ENCODE measurements at places on chromosomes 12 and 14.
A peak's percentile ranks its signal among the peaks of the same experiment; 100 is the strongest.

GRCh38 chr14:93171376-93171775 lies 13.3 kb downstream of the MOAP1 start:
- DNase-seq, result no peak

GRCh38 chr14:78848234-78848820 lies 678.2 kb downstream of the NRXN3 start:
- no peak for DNase-seq

DNA sequence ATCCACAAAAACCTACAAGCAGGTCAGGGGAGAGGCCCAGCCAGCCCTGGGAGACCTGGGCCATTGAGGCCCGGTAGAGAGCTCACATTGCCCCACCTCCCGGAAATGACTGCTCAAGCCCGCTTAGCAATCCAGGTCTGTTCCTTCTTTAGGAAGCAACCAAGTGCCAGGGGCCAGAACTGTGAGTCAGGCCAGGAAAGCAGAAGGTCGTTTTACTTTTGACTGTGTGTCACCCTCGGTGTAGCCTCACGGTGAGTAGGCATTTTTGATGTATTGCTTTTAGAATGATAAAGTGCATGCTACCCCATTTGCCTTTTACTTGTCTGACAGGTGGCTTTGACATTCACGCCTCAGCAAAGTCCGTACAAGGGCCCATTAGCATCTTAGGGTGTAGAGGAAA lies 25.4 kb upstream of the PWP1 start:
- DNase-seq, result no peak

DNA sequence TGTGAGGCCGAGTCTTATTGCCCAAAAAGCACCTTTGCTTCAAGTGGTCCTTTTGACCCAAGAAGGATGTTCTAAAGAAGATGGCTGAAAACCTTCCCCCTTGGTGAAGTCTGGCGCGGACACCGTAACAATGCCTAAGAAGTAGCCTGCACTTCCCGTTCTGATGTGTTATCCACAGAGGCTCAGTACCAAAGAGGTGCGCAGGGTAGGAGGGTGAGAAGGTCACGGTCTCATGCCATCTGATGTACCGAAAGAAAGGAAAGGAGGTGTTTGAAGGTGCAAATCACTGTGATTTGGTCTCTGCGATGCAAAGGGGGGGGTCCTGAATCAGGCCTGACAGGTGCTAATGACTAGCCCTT lies 9.9 kb downstream of the PEBP1 start:
- no peak for DNase-seq

- DNase-seq, result no peak
Observed at GRCh38 chr14:71296184-71296583, 388.9 kb downstream of the PCNX1 start.

GRCh38 chr14:35140718-35141581 lies 18.6 kb downstream of the PRORP start:
- DNase-seq, result no peak

- no peak for DNase-seq
Observed at GRCh38 chr12:56723889-56724700, 1.0 kb downstream of the NACA start.

- DNase-seq, result no peak
Observed at GRCh38 chr14:66662374-66662773, 154.4 kb downstream of the GPHN start.

GRCh38 chr12:27478949-27479348 lies 32.4 kb downstream of the SMCO2 start:
- DNase-seq, result no peak

DNA sequence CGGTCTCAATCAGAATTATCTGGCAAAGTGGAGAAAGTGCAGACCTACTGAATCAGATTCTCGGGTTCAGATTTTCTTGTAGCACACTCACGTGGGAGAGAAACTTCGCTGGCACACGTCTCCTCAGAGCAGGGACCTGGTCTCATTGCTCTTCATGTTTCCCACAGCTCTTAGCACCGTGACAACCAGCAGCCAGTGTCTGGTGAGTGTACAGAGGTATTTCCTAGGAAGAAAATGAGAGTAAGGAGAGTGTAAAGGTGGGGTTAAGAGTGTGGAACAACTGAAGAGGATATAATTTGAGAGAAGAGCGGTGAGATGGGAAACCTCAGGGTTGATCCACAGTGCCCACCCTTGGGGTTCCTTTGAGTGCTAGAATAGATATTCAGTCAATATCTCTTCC lies 89.2 kb downstream of the ARF6 start:
- no peak for DNase-seq

DNA sequence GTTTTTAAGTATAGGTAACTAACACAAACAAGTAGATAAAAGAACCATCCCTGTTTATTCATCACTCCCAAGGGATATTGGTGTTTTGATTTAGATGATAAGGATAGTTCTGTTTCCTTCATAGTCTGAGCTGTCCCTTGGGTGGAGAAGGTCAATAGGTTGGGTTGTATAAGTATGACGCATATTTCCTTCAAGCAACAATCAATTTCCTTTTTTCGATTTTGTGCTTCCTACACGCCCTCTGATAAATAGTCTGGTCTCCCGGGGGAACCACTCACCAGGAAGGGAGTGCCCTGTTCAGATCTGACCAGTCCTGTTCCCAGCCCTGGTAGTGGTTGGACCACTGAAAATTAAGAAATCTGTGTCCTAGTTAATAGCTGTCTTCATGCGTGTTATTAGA lies 378.8 kb upstream of the FAR2 start:
- DNase-seq, result no peak

DNA sequence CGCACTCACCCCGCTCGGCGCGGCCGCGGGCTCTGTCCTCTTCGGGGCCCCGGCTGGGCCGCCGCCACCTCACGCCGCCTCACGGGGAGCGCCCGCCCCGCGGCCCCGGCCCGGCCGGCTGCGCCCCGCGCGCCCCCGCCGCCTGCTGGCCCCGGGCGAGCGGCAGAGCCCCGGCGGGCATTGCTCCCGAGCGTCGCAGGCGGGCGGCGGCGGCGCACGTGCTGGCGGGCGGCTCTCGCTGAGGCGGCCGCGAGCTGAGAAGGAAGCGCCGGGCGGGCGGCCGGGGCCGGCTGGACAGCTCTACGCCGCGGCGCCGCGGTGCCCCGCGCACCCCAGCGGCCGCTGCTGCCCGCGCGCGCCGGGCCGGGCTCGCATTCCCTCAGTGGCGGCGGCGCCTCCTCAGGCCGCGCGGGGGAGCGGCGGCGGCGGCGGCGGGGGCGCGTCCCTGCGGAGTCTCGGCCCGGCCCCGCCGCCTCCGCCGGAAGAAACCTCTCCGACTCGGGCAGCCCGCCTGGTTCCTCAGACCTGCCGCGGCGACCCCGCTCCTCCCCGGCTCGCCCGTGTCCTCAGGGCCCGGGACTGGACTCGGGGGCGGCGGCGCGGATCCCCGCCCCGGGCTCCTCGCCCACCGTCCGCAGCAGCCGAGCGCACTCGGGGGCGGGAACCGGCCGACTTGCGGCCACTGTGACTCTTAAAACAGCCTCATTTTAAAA lies at the start of gene PITPNM2:
Gene PITPNM2 (minus strand): TSS at position 347 of the 713 bp plus-strand sequence. CDS start 116,500 bp downstream, outside the sequence.
- peak; percentile 37 for DNase-seq

DNA sequence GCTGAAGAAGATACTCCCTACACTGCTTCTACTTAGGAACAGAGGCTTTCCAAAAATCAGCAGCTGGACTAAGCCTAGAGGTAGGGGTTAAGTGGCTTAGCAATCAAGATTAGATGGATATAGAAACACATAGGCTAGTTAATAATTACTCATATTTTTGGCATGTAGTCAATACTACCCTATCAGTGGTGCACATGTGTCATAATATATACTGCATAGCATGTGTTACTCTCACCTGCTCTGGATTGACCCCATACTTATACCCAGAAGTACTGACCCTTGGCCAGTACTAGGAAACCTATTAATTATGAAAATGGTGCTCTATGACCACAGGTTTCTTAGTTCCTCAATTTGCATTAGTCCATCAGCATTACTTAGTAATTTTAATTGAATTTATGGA lies 528.4 kb upstream of the LMO3 start:
- no peak for DNase-seq

DNA sequence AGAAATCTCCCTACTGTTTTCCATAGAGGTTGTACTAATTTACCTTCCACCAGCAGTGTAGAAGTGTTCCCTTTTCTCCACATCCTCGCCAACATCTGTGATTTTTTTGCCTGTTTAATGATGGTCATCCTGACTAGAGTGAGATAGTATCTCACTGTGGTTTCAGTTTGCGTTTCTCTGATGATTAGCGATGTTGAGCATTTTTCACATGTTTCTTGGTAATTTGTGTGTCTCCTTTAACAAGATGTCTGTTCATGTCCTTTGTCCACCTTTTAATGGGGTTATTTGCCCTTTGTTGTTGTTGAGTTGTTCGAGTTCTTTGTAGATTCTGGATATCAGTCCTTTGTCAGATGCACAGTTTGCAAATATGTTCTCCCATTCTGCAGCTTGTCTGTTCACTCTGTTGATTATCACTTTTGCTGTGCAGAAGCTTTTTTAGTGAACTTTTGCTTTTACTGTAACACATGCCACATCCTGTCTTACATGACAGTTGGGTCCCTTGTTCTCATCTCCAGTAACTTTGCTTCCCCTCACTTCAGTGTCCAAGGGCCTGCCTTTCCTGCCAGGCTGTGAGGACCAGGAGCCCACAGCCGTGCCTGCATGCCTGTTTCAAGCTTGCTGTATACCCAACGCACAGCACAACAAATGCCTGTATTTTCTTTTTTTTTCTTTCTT lies 64.9 kb downstream of the SPRING1 start:
- DNase-seq, result no peak

GRCh38 chr14:34300882-34301734 lies 160.9 kb downstream of the SPTSSA start:
- no peak for DNase-seq

GRCh38 chr14:77364146-77364545 lies 12.7 kb downstream of the TMED8 start:
- DNase-seq, result no peak

GRCh38 chr14:50067723-50068495 lies 48.5 kb downstream of the VCPKMT start:
- no peak for DNase-seq

- no peak for DNase-seq
Observed at GRCh38 chr12:112887550-112887949, 19.2 kb upstream of the OAS1 start.

GRCh38 chr14:99876406-99876805 lies 83.2 kb downstream of the EML1 start:
- DNase-seq, result no peak

GRCh38 chr12:62537551-62537950 lies 70.9 kb downstream of the MON2 start:
- no peak for DNase-seq

GRCh38 chr14:23219075-23219474 lies 18.7 kb upstream of the RNF212B start:
- no peak for DNase-seq

DNA sequence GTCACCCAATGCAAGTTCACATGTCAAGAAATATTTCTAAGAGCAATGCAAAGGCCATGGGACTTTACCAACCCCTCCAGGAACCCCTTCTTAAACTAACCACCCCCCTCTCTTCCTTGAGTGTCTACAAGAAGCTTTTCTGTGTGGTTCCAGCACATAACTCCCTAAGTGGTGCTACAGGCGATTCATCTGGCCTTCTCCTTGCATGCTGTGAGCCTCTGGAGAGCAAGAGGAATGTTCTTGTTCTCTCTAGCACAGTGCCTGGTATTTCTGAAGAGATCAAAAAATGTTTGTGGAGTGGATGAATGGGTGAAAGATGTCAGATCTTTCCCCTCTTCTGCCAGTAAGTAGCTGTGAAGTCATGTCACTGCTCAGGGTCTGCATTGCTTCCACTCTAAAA lies 5.9 kb upstream of the RNASE12 start:
- DNase-seq, result no peak

- no peak for DNase-seq
Observed at GRCh38 chr14:53921027-53921426, 35.6 kb downstream of the BMP4 start.

GRCh38 chr14:58738189-58738836 lies 100.6 kb downstream of the DACT1 start:
- no peak for DNase-seq

GRCh38 chr14:71300566-71301330 lies 393.5 kb downstream of the PCNX1 start:
- no peak for DNase-seq

DNA sequence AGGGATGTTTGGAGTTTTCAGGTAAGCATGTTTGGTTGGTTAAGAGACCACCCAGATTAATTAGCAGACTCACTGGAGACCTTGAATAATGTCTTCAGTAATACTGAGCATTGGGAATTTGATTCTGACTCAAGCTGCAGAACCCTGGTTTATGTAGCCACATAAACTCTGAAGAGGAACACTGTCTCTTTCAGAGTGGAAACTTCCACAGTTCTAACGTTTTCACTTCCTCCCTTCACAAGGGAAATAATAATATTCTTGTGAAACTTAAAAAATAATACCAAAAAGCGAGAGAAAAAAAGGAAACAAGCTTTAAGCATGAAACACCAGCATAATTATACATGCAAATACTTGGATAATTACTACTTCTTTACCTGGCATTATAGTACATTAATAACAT lies 40.0 kb upstream of the ST8SIA1 start:
- no peak for DNase-seq

Measured in stimulated activated CD8-positive, alpha-beta memory T cell treated with anti-CD3 and anti-CD28 coated beads, Interleukin-4, amount 100 ng/mL, for 1 hour (primary cell).